Stimulated activated effector memory CD8-positive, alpha-beta T cell treated with anti-CD3 and anti-CD28 coated beads, Interleukin-12 subunit alpha, Interleukin-12 subunit beta, amount 100 ng/mL, for 72 hours (primary cell): ENCODE measurements at places on chromosomes 1 and 21.

GRCh38 chr1:19689856-19690255 is 25.2 kb downstream of the HTR6 start:
- no peak for DNase-seq

GRCh38 chr1:99992760-99993467 is 23.1 kb downstream of the SLC35A3 start:
- no peak for DNase-seq

DNA sequence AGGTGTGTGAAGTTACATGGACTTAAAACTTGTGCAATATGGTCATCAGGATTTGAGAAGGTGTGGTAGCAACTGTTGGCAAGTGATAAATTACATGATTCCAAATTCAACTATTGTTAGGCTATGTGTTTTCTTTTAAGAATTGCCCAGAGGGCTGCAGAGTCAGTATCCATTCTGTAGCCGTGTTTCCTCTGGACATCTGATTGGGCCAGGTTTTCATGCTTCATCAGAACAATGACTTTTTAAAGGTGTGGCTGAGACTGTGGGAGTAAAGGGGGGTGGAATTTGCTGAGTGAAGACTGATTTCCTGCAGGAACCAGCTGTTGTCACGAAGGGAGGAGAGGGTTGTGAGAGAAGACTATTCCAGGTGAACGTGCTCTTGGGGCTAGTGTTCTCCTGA is 1.7 kb upstream of the HRNR start:
- DNase-seq = no peak

DNA sequence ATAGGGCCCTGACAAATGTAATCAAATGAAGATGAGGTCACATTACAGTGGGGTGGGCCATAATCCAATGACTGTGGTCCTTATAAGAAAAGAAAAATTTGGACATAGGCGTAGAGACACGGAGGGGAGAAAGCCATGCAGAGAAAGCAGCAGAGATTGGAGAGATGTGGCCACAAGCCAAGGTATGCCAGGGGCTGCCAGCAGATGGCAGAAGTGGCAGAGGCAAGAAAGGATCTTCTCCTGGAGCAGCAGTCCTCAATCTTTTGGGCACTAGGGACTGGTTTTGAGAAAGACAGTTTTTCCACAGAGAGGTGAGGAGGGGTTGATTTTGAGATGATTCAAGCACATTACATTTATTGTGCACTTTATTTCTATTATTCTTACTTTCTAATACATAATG is 355.1 kb downstream of the NPHP4 start:
- no peak for DNase-seq

DNA sequence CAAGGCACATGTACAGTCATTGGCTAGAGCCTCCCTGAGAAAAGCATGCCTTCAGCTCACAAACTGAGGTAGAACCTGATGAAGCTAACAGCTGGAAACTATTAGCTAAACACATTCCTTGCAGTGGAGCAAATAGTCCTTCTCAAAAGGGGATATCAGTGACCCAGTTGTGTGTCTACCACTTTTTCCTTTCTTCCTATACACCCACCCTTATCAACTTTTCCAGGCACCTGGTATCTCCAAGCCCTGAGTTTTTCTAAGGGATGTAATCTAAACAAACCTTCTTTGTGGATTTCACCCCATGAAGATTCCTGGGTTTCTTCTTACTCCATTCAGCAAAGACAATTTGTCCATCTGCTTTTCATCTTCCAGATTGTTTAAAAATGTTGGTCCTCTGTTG is 10.5 kb upstream of the ZSWIM5 start:
- no peak for DNase-seq

- DNase-seq = no peak
Observed at GRCh38 chr1:117106478-117106877, 15.1 kb downstream of the TRIM45 start.

GRCh38 chr1:170885551-170885950 is 49.8 kb upstream of the MROH9 start:
- no peak for DNase-seq

DNA sequence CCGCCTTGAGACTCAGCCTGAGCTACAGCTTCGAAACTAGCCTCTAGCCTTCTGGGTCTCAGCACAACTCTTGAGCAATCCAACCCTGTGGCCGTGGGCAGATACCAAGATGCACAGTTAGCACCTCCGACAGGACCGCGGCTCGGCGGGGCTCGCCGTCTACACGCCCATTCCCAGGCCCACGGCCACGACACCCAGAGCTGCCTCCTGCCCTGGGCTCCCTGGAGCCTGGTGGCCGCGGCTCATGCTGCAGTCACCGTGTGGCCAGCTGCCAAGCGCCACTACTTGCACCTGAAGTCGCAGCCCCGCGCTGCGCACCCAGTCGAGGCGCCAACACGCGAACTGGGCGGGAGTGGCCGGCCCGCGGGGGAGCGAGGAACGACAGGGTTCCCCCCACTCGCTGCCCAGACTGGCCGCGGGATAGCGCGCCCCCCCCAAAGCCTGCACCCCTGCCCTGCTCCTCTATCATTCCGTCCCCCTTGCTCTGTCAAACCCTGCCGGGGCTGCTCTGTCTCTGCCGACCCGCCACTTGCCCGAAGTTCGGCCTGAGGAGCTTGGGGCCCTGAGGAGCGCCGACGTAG is 729 bp upstream of the CDCA8 start:
- peak; percentile 70 for DNase-seq
